ENCODE measurements at places on chromosomes 12 and 14.

DNA sequence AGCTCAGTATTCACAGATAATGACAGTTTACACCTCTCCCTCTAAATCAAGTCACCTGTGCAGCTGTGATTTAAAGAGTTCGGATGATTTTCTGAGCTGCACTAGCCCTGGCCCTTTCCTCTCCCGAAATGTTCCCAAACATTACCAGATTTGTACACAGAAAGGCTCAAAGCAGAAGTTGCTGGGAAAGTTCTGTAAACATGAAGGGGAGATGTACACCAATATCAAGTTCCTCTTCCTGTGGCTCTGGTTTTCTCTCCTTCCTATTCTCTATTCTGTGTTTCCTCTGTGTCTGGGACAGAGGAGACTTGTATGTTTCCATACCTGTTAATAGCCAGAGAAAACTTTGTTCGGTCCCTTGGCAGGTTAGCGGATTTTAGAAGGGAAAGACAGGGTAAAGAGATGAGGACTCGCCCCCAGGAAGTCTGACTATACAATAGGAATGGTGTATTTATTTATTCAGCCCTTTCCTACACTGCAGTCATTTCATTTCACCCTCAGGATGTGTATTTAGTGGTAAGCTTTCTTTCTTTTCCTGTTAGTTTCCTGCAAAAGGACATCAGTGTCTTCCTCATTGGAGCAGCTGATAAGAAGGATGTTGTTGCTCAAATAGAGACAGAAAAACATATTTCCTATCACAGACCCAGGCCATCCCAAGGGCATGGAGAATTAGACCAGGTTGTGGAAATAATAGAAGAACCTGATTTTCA is 7.6 kb upstream of the NUMB start:
- DNase-seq: no peak

DNA sequence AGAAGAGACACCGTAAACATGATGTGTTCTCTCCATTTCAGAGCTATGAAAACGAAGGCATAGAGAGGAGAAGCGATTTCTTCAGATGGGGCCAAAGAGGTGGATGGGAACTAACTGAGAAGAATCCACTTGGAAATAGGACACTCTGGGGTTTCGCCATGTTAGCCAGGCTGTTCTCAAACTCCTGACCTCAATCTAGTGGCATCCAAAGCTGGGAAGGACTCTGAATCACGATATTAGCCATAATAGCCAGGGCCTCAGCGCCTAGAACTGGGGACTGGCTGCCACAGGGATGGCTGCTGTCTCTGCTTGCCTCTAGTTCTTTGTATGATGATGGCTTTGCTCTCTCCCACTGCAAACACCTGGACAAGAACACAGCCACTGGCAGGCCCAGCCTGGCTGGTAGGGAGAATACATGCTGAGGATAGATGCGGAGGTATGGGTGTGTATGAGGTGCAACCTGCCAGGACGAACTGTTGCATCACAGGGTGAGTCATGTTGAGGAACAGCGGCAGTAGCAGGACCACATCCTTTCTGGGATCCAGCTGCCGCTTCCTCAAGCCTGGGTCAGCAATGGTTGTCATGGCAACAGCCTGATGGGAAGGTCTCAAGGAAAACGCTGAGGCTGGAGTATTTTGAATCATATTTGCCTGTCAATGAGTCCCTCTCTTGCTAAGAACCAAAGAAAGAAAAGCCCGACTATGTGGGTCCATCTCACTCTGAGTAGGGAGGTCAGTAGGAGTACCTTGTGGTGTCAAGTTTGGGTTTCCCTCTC is 31.1 kb downstream of the CCDC177 start:
- no peak for DNase-seq

DNA sequence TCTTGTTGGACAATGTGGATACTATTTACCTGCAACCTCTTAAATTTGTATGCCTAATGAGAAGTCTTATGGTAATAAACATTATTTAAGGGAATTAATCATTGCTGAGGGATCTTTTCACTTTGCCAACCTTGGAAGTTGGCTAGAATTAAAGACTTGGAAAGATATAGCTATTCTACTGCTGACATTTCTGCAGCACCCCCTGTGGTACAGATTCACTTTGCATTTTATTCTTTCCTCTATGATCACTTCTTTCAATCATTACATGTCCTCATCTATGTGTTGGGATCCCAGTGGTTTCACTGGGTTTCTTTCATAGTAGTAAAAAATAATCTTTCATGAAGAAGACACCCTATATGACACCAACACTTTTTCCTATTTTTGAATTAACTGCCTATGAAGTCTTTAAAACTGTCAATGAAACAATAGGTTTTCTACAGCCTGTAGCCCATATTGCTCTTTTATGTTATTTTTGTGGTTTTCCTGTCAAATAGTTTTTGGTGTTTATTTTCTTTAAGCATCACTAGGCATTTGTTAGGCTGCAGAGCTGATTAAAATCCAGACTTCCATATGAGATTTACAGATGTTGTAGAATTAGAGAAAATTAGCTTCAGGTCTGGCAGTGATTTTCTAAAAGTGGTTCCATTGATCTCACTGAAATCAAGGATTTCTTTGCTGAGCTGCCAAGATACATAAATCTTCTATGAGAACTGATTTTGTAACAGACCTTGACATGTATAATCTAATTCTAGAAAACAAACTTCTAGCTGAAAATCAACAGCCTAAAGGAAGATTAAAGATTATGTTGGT is 256.1 kb downstream of the NAV3 start:
- no peak for DNase-seq

GRCh38 chr12:4114986-4115385 is 158.6 kb upstream of the CCND2 start:
- DNase-seq: no peak

- no peak for DNase-seq
Measured at GRCh38 chr12:15444523-15444922, 122.2 kb downstream of the PTPRO start.

Data from NCI-H2107 (cell line).